ENCODE measurements at places on chromosomes 1 and 21.

GRCh38 chr21:44994695-44995342 is 55.0 kb downstream of the SLX9 start:
- no peak for DNase-seq

DNA sequence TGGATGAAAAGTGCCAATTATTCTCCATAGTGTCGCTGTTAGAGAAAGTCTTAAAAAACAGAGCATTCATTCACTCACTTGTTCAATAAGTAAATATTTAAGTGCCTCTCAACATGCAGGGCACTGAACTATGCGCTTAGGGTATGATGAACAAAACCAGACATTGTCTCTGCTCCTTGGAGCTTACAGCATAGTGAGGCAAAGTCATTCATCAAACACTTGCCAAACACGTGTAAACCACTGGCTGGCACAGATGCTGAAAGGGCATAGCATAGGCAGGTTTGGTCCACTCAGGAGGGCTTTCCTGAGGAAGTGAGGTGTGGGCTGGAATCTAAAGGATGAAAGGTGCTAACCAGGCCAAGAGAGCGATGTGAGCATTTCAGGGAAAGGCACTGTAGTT is 27.6 kb upstream of the RD3 start:
- DNase-seq, result no peak

DNA sequence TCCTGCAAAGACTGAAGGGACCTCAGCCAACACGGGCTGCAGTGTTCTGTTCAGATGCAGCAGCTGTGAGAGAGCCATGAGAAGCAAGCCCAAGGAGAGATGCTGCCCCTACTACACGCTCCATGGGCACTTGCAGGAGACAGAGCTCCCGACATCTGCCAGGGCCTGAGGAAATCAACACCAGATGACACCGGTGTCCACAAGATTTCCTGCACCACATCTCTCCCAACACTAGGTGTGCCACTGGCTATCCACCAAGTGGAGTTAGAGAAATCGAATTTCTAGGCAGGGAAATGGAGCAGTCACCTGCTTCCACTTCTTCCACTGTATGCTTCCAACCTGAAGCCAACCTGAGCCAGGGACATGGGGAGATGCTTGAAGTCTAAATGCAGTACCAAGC is 445.3 kb downstream of the RWDD3 start:
- DNase-seq, result no peak

- DNase-seq, result no peak
Measured at GRCh38 chr1:220045356-220046051, 801 bp downstream of the EPRS1 start.

- DNase-seq, result no peak
Measured at GRCh38 chr1:108200687-108201051, 526 bp upstream of the SLC25A24 start.

- no peak for DNase-seq
Measured at GRCh38 chr1:161905269-161905884, 118.3 kb downstream of the OLFML2B start.

DNA sequence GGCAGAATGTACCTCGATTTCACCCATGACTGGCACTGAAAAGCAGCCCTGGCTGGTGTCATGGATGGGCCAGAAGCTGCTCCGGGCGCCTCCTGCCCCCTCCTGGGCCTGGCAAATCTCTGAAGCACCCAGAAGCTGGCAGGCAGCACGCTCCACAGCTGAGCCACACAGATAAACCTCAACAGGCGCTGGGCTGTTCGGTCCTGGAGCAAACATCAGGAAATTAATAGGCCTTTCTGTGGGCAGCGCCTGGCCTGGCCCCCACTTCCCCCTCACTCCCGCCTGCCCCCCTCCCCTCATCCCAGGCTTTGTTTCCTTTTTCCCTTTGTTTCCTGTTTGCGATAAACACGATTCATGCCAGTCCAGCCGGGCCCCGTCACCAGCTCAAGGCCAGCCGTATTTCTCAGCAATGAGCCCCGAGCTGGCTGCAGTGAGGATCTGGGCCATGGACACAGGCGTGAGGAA is 20.1 kb upstream of the DISP3 start:
- DNase-seq, result no peak

GRCh38 chr21:26719750-26720149 is 125.5 kb downstream of the ADAMTS1 start:
- no peak for DNase-seq

DNA sequence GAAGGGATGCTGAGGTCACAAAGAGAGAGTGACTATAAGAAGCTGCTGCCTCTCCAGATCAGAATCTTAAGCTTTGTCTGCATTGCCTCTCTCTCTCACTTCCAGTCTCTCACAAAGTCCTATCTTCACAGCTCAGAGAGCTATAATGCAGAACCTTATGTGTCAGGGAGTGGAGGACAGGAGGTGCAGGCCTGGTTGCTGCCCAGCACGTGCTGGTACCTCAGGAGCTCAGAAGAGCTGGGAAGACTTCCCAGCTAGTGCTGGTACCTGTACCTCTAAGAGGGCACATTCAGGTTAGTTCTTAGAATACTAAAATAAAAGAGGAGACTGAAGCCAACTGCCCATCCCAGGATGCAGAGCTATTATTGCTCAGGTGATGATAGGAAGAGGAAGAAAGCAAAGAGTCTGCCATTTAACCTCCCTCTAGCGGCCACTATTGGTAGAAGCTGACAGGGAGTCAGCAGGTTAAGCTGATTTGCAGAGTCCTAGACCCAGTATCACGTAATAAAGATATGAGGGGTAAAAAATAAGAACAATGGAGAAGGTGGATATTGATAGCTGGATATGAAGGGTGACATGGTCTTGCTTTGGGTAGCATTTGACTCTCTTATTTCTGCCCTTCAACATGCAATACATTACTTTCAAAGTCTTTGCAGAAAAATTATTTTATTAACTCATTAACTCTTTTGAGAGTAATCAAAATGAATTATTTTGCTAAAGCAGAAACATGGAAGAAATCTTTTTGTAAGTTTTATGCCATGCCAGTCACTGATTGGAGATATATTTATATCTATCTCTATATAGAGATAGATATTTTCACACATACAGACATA is 138.1 kb upstream of the HMCN1 start:
- no peak for DNase-seq

DNA sequence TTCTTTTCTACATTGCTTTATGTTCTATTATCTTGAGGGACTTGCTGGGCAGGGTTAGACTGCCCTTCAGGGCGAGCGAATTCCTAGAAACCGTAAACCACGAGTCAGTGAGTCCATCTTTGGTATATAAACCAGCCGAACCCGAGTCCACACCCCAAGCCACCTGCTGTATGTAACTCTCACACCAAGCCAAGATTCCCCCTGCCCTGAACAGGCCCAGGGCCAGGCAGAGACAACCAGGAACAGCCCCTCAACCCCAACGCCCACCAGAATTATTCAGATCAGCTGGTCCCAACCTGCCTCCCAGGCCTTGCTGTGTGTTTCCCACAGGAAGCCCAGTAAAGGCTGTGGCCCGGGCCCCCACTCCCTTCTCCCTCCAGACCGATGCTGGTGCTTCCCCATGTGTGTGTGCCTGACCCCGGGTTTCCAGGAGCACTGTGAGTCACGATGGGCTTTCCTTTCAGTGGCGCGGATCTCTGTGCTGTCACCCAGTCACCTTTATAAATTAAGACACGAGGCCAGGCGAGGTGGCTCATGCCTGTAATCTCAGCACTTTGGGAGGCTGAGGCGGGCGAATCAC is 17.1 kb downstream of the KIF17 start:
- no peak for DNase-seq

- DNase-seq, result no peak
Measured at GRCh38 chr1:50108497-50109059, at the start of gene ELAVL4. ELAVL4 (plus strand) TSS chr1:50108920; CDS start chr1:50109190, 270 bp downstream.

- no peak for DNase-seq
Measured at GRCh38 chr1:84851839-84852238, 41.2 kb downstream of the LPAR3 start.

DNA sequence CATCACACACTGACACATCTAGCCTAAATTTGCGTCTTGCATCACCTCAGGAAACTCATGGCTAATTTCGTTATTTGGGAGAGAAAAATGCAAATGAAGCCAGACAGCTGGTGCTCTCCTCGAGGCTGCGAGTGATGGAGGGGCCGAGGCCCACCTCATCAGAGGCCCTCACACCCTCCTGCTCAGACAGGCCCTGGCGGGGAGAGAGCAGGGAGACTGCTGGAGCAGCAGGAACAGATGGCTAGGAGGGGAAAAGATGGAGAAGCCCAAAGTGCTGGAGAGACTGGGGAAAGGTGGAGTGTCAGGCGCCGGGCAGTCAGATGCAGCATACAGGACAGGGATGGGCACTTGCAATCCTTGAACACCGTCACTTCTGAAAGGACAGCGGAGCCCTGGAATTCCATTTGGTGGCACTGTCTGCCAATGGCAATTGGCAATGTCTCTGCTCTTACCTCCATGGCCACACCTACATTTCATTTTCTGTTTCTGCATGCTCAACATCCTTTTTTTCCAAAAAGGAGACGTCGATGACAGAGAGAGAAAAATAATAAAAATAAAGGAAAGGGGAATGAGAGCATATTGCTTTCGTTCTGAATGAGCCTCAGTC is 286.2 kb downstream of the SPATA17 start:
- DNase-seq, result no peak

DNA sequence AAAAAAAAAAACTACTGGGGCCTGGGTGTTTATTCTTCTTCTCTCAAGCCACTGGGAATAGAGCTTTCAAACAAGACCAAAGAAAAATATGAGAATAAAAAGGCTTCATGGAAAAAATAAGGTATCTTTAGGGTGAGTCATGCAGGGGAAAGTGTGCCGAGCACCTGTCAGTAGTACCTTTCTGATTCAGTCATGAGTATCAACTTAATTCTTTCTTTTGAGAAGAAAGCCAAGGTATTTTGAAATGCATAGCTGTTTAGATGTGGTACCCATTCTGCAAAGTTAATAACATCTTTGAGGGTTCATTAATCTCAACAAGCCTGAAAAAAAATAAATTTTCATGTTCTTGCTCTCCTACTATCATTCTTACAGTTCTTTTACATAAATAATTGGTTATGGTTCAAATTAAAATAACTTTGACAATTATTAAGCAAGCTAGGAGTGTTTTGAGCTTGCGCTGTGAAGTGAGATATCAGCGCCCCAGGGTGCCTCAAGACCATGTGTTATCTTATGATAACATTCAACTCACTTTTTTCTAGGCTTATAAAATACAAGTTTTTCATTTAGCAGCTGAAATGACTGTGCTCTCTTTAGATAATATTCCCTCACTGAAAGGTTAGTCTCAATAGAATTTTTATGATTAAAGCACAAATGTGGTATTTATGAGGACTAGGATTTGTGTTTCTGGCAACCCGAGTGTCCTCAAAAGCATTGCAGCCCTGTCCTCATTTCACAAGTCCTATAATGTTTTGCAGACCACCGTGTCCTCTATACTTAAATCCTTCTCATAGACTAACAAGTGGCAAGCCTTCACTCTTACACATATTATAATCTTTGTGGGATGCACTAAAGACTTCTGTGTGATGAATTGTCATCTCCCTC is 138.6 kb downstream of the SLC44A5 start:
- no peak for DNase-seq

DNA sequence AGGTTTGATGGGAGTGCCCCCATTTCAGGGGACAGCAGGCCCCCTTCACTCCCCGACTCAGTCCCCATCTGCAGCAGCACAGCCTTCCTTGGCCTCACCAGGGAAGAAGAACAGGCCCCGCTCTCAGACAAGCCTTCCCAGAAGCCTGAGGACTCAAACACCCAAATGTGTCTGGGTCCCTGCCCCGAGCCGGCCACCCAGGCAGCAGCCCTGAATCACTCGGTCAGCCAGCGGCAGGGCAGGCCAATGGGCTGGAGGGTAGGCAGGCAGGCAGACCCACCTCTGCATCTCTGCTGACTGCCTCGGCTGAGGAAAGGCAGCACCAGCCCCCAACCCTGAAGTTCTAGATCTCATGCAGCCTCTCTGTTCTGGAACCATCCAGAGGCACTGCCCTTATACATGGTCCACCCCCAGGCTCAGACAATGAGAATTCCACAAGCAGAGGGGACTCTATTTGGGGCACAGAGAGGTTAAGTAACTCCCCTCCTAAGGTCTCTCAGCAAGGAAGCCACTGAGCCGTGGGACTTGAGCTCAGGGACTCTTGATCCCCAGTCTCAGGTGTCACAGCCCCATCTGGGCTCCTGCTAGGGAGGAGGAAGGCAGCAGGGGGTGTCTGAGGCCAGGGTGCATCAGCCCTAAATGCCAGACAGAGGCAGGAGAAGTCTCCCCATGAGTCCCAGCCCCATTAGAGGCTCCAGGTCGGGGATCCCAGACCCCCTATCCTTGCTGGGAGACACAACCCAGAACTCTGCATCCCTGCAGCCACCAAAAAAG is 33.2 kb upstream of the RUNX3 start:
- DNase-seq, result no peak

GRCh38 chr1:159144571-159144970 is 26.8 kb upstream of the CADM3 start:
- no peak for DNase-seq

DNA sequence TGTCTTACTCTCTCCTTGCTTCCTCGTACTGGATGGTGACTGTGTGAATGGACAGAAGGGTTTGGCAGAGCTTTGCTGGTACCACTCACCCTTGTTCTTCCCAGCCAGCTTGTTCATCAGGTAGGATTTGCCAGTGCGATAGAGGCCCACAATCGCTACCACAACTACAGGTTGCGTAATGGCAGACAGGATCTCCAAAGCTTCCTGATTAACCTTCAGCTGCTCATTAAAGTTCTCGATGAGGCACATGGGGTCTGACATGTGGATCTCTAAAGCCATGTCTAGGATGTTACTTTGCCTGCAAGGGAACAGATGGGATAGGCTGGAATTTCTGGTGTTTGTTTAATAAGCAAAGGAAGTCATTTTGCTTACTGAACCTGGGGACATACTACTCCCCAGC is 3.4 kb downstream of the GBP5 start:
- no peak for DNase-seq

DNA sequence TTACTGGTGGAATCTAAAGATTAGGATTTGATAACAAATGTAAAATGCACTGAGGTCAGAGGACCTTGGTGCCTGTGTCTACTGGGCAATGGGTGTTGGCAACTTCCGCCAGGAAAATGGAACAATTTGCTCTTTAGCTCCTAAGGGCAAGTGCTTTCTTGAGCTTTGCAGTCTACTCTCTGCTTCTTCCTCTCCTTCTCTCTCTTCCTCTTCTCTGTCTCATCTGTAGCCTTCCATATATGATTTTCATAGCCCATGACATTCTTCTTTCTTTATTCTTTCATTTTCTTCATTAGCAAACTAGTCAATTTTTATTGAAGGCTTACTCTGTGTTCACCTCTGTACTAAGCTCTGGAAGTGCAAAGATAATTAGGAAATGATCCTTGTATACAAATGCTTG is 35.5 kb downstream of the OVGP1 start:
- no peak for DNase-seq

DNA sequence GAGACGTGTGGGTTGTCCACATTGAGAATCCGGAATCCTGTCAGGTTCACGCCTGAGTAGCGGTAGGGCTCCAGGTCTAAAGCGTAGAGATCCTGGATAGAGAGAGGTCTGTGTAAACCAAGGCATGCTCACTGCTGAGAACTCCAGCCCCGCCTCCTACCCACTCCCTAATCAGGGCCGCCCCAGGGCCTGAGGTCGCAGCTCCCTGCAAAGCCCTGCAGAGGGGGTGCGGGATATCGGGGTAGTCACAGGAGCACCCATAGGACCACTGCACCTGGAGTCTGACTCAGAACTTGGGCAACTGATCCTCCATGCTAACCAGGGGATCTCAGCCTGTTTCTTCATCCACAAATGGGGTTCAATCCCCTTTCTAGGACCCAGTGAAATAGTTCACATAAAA is 174.4 kb downstream of the GRIK3 start:
- DNase-seq, result no peak

- DNase-seq, result no peak
Measured at GRCh38 chr1:92551916-92552315, 65.2 kb upstream of the GFI1 start.
